ENCODE measurements at places on chromosomes 12 and 14.

DNA sequence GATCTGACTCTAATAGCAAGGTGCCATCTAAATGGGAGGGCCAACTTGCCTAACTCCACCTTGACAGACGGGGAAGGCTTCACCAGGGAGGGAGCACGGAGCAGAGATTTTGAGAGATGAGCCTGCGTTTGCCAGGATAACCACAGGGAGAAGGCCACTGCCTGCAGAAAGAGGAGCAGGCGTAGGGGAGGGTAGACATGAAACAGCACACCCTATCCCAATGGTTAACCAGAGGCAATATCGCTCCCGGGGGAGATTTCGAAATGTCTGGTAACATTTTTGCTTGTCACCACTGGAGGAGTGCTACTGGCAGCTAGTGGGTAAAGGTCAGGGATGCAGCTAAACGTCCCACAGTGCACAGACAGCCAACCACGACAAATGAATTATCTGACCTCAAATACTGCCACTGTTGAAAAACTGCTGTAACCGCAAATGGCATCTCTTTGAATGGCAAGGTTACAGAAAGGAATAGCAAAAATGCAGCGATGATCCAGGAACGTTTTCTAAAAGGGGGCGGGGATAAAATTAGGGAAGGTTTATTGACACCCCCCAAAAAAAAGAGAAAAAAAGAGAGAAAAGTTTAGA is 126.0 kb upstream of the ATF7IP start:
- no peak for DNase-seq

DNA sequence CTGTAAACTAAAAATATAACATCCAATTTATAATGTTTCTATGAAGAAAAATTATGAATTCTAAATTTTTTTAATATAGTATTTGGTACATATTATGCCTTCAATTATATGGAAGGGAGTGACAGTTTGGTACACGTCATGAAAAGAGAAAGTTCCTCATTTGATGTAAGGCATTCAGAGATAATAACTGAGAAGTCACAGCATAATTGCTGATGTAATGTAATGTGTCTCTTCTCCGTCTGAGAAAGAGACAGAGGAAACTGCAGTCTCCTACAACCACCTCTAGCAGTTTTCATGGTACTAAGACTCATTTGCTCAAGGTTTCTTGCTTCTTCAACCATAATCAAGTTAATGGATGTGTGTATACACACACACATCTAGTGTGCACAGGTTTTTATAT is 2.3 kb upstream of the CD69 start:
- no peak for DNase-seq

DNA sequence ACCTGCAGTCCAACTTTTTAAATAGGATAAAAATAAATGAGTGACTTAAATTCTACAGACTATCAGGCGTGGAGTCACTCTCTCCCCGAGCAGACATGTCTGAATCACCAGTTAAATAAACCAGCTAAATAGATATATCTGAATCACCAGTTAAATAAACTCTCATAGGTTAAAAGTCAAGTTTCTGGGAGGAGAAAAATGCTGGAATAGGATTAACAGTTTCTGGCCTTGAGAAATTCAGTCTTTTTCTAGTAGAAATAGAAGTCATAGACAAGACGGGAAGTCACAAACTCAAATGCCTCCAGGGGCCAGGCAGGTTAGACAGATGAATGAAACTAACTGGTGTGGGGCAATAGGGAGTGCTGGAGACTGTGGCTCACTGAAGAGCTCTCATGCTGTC is 258.6 kb upstream of the TMEM132C start:
- peak; percentile 0 for DNase-seq

DNA sequence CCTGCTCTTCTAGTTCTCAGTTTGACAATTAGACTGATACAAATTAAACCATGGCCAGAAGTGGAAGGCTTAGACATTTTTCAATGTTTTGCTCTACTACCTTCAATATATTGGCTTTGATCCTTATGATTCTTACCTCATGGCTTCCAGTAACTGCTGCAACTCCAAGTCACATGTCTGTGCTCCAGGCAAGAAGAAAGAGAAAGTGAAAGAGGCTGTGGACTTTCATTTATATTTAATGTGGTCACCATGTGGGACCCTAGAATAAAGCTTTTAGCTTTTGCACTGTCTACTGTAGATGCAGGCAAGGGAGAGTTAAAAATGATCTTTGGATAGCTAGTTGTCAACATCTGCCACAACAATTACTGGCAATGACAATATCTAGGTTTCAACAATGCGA is 214.3 kb upstream of the PDE3A start:
- no peak for DNase-seq

DNA sequence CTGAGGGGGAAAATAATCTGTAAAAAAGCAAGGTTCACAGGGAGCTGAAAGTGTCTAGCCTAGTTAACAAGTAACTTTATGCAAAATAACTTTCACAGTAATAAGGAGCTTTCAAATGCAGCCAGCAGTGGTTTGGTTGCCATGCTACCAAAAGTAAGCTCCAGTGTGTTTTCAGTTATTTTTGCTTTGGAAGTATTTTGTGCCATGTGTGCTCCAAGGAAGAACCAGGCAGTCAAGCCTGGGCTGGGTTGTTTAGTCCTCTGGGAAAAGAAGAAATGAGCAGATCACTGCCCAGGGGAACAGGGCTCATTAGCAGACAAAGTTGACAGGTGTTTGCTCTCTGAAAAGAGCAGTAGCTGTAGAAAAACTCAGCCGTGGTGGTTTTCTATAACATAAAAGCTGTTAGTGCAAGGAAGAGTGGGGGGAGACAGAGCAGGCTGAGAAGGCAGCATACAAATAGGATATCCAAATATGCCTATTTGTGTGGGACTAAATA is 92.8 kb upstream of the TMTC2 start:
- no peak for DNase-seq

GRCh38 chr12:24950231-24950834 is 1.4 kb upstream of the BCAT1 start:
- DNase-seq: no peak

GRCh38 chr12:68428724-68429501 is 96.8 kb upstream of the MDM1 start:
- DNase-seq: no peak

- DNase-seq: no peak
Observed at GRCh38 chr14:51652168-51653078, 713 bp downstream of the FRMD6 start.

- DNase-seq: peak; percentile 69
Observed at GRCh38 chr12:67940780-67941243, 48.4 kb upstream of the IFNG-AS1 start.

DNA sequence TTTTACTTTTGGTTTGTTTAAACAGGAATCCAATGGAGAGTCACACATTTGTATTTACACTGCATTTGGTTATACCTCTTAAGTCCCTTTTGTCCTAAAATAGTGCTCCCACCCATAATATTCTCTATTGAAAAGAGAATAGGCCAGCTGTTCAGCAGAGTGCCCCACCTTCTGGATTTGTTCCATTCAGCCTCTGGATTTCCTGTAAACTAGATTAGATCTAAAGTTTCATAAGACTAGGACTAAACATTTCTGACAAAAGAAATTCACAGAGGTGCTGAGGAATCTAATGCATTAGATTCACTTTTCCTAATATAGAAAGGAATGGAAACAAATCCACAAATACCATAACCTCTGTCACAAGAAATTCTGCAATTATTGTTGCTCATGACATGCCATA is 38.1 kb downstream of the GCH1 start:
- DNase-seq: no peak

GRCh38 chr14:23362200-23362599 is 2.8 kb downstream of the EFS start:
- no peak for DNase-seq

- no peak for DNase-seq
Observed at GRCh38 chr12:78585132-78585531, 279.4 kb upstream of the SYT1 start.

DNA sequence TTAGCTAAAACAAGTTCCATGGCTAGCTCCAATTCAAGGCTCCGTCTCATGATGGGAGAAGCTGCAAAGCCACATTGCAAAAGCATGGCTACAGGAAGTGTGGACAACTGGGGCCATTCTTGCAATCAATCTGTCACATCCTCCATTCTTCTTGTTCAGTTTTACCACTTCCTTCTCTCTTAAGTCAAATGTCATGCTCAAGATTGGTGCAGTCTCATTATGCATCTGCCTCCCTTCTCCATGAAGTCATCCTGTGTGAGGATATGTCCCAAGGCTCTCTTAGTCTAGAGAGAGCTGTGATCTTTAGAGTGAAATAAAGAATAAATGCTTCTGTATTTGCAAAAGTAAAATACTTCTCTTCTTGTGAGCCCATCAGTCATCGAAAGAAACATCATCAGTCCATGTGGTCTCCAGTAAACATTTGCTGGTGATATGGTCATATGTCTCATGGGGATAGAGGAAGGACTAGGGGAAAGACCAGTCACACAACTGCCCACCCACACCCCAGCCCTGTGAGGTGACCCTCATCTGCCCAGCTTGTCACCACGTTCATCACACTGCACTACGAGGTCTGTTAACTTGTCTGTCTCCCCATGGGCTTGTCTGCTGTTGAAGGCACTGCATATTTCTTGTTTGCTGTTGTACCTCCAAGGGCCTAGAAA is 303.0 kb downstream of the NUAK1 start:
- DNase-seq: no peak

DNA sequence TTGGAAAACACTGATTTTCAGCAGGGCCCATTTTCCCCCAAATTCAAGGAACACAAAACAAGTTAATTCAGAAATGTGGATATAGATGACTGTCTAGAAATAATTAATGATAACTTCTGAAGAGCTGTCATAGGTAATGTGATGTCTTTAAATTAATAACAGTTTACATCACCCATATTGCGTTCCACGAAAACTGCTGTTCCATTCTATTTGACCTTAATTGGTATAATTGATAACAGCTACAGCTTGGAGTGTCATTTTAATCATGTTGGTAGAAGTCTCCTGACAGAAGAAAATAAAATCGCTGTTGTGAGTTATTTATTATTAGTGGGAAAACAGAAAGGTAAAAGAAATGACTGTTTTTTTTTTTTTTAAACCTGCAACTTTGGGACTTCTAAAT is 36.3 kb upstream of the MGAT4C start:
- no peak for DNase-seq

GRCh38 chr14:61343991-61344405 is 22.6 kb downstream of the PRKCH start:
- no peak for DNase-seq

DNA sequence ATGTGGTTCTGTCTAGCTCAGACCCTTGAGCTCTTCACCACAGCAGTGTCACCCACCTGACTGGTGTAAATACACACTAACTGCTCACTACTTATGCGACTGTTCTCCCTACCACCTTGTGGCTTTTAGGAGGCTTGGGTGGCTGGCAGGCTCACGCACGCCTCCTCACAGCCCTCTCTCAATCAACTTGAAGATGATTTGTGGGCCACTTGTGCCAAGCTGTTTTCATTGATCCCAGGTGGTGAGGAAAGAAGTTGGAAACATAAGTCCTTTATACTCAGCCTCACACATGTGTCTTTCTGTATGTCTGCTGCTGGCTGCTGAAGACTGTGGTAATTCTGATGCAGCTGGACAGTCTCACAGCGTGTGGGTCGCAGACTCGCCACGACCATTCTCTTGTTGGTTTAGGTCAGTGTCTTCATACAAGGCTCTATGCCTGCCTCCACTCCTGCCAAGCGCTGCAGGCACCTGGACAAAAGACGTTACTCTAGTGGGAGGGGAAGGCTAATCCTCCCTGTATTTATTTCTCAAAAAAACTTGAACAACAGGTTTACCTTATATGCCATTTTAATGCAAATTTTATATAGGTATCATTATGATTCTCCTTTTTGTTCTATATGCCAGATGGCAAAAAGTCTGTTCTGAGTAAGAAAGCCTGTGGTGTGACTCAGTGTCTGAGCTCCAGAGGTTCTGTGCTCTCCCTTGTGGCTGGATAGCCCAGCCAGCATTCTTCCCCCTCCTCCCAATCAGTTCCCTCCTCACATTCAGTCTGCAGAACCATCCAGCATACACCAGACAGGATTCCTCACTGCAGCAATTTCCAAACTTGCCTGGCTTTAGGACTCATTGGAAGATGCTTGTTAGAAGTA is 115.6 kb downstream of the DIP2B start:
- DNase-seq: peak; percentile 93

DNA sequence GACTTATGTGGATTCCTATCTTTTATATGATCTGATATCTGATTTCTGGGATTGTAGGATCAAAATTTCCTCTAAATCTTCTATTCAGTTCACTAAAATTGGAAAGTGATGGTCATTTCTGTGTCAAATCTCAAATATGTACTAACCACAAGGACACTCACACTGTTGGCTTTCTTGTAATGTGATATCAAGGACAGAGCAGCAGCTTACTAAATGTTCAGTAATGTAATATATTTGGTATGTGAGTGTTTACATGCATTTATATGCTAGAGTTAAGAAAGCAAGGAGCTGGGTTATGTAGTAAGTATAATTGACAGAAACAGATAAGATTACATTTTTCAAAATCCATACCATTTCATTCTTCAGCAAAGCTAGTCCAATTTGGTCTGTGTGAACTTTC is 16.5 kb downstream of the PUS7L start:
- DNase-seq: peak; percentile 18

DNA sequence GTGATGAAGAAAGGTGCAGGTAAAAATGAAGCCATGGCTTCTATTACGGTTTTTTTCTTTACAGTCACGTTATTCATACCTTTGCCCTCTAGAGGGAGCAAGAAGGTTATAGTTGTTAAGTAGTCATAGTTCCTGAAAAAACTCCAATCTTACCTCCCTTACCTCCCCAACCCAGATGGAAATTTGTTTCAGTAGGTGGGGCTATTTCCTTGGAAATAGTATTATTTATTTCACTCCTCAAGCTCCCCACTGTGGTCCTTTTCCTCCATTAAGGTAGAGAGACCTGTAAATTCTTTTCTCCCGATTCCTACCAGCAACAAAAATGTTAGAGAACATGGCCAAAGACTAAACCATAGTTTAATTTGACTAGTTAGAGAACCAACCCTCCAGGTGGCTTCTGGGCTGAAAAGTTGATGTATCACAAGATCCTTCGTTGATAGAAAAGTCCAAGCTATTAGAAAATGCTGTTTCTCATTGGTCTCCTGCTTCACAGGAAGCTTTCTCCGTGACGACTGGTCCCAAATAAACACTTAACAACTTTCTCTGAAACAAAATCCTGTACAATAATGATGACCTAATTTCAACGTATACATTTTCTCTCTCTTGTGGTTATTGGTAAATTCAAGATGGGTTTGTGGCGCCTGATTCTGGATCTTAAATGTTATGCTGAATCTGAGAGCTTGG is 43.5 kb downstream of the TMX1 start:
- peak; percentile 90 for DNase-seq

- no peak for DNase-seq
Observed at GRCh38 chr14:68806526-68807147, 13.8 kb upstream of the ZFP36L1 start.

GRCh38 chr12:76539727-76540126 is 19.8 kb downstream of the OSBPL8 start:
- no peak for DNase-seq

GRCh38 chr12:111846016-111846415 is 4.0 kb downstream of the MAPKAPK5 start:
- DNase-seq: no peak

DNA sequence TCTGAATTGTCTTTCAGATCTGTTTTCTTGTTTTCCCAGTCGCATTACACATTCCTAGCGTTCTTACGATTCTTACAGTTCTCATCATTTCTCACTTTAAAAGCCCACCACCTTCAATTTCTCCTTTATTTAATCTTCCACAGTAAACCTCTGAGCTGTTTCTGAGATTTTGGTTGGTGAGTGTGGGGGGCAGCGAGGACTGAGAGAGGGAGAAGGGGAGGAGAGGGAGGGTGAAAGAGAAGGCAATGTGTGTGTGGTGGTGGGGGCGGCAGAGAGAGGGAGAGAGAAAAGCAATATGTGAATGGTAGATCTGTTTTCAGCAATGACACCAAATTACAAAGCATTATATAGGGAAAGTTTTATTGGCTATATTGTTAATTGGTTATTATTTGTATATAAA is 282.6 kb downstream of the SOX5 start:
- DNase-seq: no peak
